Lung microvascular endothelial cell (primary cell): ENCODE measurements at places on chromosomes 7 and 10. TPM values are rescaled to one million over a fixed set of nuclear protein-coding genes. Genes with fewer than 3 reads are reported as not detected.

- DNase-seq, result no peak
Observed at GRCh38 chr10:104066945-104067344, 18.7 kb downstream of the COL17A1 start.

TMEM196 gene
- not detected in 2 replicates for total RNA-seq

GRCh38 chr7:135856356-135857144, 107.9 kb upstream of the FAM180A start:
- DNase-seq, result peak; percentile 69

ZNF365 gene
- total RNA-seq, result 0.22 TPM in 1 of 2 replicates, not detected in the other

DNA sequence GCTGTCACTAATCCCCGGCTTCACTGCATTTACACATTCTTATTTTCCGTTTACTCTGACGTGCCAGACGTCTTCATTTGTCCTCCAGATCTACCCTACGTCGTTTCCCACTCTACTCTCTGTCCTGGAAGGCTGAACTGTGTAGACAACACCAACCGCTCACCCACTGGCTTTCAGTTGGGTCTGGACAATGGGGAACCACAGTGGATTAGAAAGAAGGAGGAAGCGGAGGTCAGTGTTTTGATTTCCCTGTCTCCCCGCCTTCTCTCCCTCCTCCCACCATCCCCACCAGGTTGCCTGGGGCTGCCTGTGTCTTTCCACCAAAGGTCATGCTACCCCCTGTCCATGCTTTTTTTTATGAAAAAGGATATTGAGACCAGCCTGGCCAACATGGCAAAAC, 14.0 kb upstream of the CTBP2 start:
- no peak for DNase-seq

- no peak for DNase-seq
Observed at GRCh38 chr10:122014652-122015248, 25.8 kb downstream of the TACC2 start.

DNA sequence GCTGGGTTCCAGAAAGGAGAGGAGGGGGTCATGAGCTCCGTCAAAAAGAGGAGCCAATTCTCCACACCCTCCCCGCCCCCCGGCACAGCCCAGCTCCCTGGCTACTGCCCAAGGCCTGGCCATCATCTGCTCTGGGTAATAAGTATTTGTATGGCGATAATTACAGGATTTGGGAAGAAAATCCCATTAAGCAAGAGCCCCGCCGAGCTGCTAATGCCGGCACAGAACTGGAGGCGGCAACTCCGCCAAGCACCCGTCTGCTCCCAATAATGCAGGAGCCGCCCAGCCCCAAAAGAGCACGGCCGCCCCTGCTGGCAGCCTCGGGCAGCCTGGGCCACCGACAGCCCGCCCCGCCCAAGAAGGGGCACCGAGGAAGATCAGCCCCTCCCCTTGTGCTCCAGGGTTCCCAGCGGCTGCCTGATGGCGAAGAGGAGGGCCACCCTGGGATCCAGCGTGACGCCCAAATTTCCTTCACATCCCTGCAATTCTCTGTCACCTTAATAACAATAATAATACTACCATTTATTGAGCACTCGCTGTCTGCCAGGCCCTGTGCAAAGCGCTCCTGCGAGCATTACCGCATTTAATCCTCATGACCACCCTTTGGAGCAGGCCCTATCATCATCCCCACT, 5.9 kb downstream of the SLIT1 start:
- no peak for DNase-seq

MACC1 gene
- under 0.01 TPM in 2 replicates for total RNA-seq
